Thoracic aorta (tissue), 2 donors: ENCODE measurements at places on chromosomes 13 and 19.

- DNase-seq: no peak
Observed at GRCh38 chr13:102172406-102172805, 229.4 kb downstream of the FGF14 start.

DNA sequence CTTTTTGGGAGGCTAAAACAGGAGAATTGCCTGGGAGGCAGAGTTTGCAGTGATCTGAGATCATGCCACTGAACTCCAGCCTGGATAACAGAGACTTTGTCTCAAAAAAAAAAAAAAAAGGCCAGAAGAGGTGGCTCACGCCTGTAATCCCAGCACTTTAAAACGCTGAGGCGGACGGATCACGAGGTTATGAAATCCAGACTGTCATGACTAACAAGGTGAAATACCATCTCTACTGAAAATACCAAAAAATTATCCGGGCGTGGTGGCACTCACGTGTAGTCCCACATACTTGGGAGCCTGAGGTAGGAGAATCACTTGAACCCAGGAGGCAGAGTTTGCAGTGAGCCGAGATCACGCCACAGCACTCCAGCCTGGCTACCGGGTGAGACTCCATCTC, 39.9 kb downstream of the ZNF611 start:
- no peak for DNase-seq

- no peak for DNase-seq
Observed at GRCh38 chr13:64680739-64681138, 2549.4 kb downstream of the PCDH9 start.

DNA sequence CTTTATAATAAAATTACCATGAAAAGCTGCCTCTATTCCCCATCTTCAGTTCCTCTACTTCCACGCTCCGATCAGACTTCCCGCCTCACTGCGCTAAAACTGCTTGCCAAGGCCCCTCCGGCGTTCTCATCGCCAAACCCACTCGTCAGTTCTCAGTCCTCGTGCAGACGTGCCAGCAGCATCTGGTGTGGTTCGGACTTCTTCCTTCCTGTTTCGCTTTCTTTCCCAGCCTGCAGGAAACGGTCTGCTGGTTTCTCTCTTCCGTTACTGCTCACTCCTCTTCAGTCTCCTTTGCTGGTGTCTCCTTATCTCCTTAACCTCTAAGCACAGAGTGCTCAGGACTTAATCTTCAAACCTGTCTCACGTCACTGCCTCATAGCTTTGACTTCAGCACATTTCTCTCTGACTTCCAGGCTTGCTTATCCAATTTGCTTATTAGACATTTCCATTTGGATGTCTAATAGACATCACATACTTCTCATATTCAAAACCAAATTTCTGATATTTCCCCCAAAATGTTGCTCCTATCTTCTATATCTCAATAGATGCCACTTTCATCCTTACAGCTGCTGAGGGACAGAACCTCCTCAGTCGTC, 40.3 kb downstream of the RCBTB2 start:
- DNase-seq: no peak

DNA sequence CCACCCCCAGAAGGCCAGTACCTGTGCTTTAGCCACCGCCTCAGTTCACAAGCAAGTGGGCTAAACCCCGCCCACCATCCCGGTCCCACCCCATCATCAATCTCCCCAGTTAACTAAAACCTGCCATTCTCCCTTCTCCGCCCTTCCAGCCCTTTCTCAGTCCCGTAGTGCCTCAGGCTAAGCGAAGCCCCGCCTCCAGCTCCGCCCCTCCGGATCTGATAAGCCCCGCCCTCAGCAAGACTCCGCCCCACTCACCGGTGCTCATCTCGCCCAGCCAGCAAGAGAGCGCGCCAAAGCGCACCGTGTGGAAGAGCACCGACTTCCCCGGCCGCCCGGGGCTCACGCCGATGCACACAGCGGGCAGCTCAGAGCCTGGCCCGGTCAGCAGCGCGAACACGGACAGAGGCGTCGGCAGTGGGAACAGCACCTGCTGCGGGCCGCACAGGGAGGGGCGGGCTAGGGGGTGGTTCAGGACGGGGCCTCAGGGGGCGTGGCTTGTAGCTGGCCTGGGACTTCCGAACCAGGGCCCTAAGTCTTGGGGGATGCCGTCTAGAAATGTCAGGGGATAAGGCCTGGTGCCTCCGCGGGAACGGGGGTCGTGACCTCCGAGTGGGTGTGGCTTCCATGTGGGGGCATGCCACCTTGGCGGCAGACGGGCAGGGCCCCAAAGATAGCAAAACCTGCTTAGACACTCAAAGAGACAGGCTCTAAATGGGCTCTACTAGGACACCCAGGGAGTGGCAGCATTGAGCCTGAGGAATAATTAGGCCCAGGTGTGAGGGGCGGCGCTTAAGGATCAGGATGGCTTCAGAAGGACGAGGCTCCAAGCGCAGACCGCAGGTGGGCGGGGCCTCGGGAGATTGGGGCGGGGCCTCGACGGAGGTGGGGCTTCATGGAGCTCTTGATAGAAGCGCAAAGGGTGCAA, 21.4 kb downstream of the MAP4K1 start:
- DNase-seq: no peak

DNA sequence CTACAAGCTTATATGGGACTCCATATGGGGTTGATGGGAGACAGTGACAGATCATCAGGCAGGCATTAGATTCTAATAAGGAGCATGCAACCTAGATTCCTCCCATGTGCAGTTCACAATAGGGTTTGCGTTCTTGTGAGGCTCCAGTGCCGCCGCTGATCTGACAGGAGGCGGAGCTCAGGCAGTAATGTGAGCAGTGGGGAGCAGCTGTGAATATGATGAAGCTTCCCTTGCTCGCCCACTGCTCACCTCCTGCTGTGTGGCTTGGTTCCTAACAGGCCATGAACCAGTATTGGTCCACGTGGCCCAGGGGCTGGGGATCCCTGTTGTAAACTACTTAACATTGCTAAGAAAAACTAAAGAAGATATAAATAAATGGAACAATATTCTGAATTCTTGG, 378.4 kb downstream of the KCNRG start:
- DNase-seq: no peak

DNA sequence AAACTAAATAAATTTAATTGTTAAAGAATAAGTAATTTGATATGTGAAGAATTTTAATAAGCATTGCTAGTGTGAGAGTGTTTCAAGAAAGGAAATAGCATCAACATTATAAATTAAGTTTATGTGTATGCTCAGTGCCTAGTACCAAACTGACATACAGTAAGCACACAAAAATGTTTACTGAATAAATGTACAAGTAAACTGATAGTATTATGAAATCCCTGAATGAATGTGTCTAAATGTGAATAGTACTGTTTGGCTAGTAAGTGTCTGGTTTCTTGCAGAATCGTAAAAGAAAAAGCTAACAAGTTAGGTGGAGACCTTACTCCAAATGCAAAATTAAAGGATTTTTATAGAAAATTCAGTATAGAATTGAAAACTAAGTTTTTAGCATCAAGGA, 233.6 kb downstream of the PCDH9 start:
- DNase-seq: no peak

GRCh38 chr13:99119656-99120055, 81.0 kb upstream of the UBAC2 start:
- no peak for DNase-seq

DNA sequence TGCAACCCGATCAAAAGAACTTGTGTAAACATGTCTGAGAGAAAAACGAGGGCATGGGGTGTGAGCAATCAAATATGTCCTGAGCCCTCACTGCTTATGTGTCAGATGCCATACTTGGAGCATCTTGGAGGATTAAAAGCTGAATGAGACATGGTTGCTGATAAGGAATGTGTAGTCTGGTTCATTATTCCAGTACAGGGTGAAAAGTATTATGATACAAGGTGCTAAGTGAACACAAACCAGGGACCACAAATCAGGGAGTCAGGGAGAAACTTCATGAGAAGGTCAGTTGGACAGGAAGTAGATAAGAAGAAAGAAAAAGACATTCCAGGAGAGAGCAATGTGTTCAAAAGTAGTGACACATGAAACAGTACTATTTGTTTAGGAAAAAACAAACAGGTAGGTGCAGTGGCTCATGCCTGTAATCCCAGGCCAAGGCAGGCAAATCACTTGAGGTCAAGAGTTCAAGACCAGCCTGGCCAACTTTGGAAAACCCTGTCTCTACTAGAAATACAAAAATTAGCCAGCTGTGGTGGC, 2.0 kb upstream of the RCBTB1 start:
- DNase-seq: no peak

- DNase-seq: no peak
Observed at GRCh38 chr13:102548811-102549210, 48.0 kb upstream of the TPP2 start.

- no peak for DNase-seq
Observed at GRCh38 chr13:39451301-39451700, 151.7 kb downstream of the LHFPL6 start.

DNA sequence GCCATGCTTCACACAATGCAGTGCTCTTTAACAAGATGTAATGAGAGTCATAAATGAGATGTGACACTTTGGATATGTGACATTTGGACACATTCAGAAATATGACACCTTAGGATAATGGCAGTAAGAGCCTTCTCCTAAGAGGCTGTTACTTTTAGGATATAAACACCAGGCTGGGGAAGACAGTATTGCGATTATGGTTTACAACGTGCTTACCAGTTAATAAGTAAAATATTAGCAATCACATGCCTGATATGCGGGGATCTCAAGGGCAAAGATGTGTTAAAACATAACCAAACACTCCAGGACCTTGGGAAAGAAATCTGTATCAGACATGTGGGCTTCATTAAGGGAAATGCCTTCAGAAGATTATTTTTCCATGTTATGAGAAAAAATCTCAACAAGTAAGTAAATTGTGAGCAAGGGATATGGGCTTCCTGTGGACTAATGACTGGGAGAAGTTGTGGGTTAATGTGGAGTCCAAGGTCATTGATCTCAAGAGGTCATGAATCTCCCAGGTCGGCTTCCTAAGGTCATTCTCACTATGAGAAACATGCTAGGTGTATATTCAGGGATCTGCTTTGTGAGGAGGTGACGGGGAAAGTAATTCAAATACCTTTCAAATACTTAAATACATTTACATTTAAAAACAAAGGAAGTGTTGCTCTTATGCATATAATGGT, 105.3 kb downstream of the STARD13 start:
- DNase-seq: no peak

GRCh38 chr13:30179597-30180276, 127.6 kb downstream of the KATNAL1 start:
- no peak for DNase-seq

- DNase-seq: no peak
Observed at GRCh38 chr19:3210347-3211017, 14.0 kb upstream of the CELF5 start.

- DNase-seq: no peak
Observed at GRCh38 chr13:99040536-99041131, 62.8 kb upstream of the DOCK9 start.

DNA sequence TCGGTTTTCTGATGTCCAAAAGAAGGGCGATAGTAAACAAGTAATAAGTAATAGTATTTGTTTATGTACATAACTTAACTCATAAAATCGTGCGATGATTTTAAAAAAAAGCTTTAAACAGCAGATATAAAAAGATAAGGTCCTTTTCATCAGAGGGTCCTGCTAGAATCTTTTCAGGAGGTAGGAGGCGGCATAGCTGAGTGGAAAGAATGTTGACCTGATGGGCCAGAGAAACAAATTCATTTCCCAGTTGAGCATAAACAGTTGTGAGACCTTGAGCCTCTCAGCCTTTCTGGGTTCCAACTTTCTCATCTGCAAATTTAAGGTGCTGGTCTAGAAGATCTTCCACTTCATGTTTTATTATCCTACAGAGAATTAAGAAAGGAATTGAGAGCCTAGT, 173.5 kb downstream of the LACC1 start:
- no peak for DNase-seq

DNA sequence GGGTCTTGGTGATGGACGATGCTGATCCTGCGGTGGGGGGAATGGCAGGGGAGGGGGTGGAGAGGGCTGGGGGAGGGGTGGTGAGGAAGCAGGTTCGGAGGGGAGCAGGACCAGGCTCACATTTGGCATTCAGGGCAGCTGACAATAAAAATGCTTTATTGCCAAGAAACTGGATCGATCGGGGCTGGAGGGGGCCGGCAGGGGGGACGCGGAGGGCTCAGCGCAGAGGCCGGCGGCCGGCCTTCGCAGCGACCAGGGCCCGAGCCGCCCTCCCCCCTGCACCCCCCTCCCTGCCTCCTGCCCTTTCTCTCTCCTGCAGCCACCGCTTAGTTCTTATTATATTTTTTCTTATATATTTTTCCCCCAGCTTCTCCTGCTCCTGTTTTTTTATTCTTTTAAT, 18.1 kb upstream of the POU2F2 start:
- DNase-seq: no peak

DNA sequence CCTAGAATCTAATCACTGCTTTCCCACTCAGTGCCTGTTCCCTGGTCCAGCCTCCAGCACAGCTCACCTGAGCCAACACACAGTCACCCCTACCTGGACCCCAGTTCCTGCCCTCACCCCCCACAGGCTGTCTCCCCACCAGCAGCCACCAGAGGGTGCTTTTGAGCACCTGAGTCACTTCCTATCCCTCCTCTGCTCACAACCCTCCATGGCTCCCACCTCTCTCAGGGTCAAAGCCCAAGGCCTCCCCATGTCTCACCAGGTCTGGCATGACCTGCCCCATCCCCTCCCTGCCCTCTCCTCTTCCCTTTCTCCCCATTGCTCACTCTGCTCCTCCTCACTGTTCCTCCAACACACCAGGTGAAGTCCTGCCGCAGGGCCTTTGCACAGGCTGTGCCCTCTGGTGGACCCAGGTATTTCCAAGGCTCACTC, 7.1 kb upstream of the DPP9 start:
- DNase-seq: no peak

DNA sequence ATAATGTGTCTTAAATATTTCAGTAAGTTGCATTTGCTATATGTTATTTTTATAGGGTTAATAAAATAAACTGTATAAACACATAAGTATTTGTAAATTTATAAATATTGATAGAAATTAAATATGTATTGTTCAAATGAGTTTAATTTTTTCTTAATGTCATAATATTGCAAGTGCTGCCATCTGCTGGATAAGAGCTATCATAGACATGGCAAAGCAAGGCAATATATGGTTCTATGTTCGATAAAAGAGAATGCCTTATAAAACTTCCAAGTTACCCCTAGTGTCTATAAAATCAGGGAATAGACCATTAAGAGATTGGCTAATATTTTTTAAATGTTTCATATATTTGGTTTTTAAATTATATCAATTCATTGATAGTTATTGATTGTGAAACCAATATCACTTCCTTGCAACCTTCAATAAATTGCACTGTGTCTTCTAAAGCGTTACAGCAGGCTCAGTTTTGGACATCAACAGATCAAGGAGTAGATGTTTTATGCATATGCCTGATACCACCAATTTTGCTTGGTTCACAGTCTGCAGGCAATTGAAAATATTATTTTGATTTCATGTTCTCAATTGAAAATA, 29.0 kb upstream of the SLITRK6 start:
- DNase-seq: no peak

- no peak for DNase-seq
Observed at GRCh38 chr13:95224064-95224463, 77.2 kb downstream of the ABCC4 start.

GRCh38 chr13:77492982-77493381, 42.5 kb upstream of the SCEL start:
- DNase-seq: no peak
